ENCODE measurements at places on chromosomes 12 and 14. TPM values are rescaled to one million over a fixed set of nuclear protein-coding genes. Genes with fewer than 3 reads are reported as not detected.

SERPINA1 gene
- 0.56 TPM for total RNA-seq

GRCh38 chr12:89363084-89363483 lies 10.8 kb upstream of the DUSP6 start:
- DNase-seq = no peak

DNA sequence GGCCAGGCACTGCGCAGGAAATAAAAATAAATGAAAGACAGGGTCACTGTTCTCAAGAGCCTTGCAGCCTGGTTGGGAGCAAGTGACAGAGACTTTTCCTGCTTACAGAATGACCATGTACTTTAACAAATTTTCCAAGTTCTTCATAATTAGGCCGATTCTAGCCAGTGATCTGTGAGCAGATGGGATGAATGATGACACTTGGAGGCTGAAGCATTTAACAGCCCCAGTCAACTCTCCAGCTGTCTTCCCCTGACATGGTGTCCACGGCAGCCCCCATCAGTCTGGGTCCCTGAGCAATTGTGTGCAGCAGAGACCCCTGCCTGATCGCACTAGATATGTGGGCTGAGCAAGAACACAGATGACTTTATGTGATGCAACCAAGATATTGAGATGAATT lies 198.8 kb downstream of the NTF3 start:
- no peak for DNase-seq

DNA sequence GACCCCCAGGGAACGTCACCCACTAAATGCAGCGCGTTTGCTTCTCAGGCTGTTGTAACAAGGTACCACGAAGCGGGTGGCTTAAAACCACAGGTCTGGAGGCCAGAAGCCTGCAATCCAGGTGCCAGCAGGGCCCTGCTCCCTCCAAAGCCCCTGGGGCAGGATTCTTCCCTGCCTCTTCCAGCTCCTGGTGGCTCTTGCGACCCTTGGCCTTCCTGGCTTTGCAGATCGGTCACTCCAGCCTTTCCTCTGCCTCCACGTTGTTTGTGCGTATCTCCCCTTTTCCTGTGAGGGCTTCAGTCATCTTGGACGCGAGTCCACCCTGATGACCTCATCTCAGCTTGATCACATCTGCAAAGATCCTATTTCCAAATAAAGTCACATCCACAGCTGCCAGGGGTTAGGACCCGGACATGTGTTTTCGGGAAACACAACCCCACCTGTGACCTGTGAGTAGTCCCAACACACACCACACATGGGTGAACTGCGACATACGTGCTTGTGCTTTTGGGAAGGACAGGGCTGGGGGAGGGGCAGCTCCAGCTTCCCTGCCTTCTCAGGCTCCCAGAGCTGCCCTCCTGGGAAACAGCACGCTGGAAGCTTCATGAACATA lies 114.5 kb upstream of the NCOR2 start:
- DNase-seq = peak; percentile 95

LHX5 gene
- total RNA-seq = not detected

- no peak for DNase-seq
Observed at GRCh38 chr12:22413592-22413991, 79.1 kb upstream of the ST8SIA1 start.

- DNase-seq = no peak
Observed at GRCh38 chr12:97022536-97023230, 115.6 kb downstream of the NEDD1 start.

DNA sequence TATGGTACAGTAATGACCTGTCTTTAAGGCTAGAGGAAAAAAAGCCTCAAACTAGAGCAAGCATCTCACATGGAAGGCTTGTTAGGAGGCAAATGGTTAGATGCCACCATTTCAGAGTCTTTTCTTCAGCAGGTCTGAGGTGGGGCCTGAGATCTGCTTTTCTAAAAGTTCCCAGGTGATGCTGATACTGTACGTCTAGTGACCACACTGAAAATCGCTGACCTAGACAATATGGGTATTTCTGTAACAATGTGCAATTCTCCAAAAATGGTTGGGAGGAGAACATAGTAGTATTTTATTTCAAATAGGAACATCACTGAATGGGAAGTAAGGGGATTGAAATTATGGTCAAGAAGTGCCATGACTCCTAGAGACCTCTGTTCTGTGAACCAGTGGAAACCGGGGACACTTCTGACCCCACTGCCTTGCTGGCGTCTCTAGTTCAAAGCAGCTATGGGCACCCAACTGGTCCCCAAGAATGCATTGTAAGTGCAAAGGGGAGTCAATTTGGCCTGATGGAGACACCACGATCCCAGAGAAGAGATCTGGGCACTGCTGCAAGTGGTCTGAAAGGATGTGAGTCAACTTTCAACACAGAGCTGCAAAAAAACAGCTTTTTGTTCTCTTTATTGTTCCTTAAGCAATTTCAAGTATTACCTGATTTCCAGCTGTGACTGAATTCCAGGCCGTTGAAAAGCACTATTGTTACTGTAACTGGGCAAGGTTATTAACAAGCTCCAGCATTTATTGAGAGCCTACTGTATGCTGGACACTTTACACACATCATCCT lies 54.4 kb upstream of the PLEKHG7 start:
- peak; percentile 14 for DNase-seq
